ENCODE measurements at places on chromosomes 13 and 19. TPM values are rescaled to one million over a fixed set of nuclear protein-coding genes. Genes with fewer than 3 reads are reported as not detected.

Gene THSD8
- total RNA-seq, result 2.2 TPM

Gene ATP1A3
- total RNA-seq, result 14.0 TPM

Gene HTR2A
- total RNA-seq, result not detected

Gene OR7D2
- total RNA-seq, result not detected

Gene ATP4A
- not detected for total RNA-seq

Gene SLC27A5
- total RNA-seq, result 7.0 TPM

Gene RAB3A
- 7.6 TPM for total RNA-seq

Gene ZGLP1
- 1.9 TPM for total RNA-seq

Gene TSHZ3
- 6.2 TPM for total RNA-seq

Gene KIR3DL1
- 97.1 TPM for total RNA-seq

Gene SMAD9
- not detected for total RNA-seq

Gene PSG2
- not detected for total RNA-seq

Gene C19orf53
- 52.2 TPM for total RNA-seq

Gene TIMM29
- 24.1 TPM for total RNA-seq

Gene KLK1
- total RNA-seq, result not detected

Gene BBC3
- total RNA-seq, result 43.9 TPM

Gene ZNF296
- 8.0 TPM for total RNA-seq

Gene ZSCAN4
- not detected for total RNA-seq

Gene CCL25
- not detected for total RNA-seq

Gene FCAR
- 6.7 TPM for total RNA-seq

Data from natural killer cell (primary cell).